ENCODE measurements at places on chromosomes 3 and 15.

GRCh38 chr3:32442766-32443165 lies 51.1 kb downstream of the CMTM7 start:
- DNase-seq, result peak; percentile 63

DNA sequence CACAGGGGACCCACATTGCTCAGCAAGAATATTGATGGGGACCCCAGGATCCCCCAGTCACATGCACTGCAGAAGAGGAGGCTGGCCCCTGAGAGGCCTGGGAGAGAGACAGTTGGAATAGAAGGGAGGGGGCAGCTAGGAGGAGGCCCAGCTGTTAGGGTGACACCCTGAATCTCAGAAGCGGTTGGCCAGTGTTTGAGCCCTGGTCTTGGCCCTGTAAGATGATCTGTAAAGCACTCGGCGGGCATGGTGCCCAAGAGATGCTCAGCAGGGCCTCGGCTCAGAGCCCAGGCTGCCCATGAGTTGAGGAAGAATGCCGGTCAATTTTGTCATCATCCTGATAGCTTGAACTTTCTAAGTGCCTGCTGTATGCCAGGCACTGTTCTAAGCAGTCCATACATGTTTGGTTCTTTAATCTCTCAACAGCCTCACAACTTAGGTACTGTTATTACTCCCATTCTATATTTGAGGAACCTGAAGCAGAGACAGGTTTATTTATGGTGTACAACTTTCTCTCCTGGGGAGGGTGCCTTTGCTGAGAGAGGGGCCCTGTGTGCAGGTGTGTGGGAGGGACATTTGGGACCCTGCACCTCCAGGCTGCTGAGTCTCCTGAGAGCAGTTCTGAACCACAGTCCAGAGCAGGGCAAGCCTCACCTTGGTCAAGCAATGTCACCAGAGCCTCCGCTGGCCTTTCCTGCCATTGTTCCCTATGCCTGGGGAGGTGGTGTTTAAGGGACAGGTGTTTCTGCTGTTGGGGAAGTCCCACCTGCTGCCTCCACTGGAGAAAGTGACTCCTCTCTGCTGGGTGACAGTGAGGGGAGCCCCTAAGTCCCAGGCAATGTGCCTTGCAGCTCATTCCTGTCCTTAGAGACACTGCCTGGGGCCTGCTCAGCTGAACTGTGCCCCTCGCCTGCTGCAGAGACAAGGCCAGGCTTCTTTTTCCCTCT lies 26.0 kb downstream of the SLC6A6 start:
- DNase-seq, result no peak

DNA sequence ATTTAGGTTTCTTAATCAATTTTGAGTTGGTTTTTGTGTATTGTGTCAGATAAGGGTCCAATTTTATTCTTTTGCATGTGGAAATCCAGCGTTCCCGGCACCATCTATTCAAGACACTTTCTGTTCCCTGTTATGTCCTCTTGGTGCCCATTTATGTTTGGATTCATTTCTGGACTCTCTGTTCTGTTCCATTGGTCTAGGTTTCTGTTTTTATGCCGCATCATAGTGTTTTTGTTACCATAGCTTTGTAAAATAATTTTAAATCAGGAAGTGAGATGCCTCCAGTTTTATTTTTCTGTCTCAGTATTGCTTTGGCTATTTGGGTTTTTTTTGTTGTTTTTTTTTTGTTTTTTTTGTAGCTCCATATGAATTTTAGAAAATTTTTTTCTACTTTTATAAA lies 97.1 kb downstream of the LRRC28 start:
- DNase-seq, result no peak

DNA sequence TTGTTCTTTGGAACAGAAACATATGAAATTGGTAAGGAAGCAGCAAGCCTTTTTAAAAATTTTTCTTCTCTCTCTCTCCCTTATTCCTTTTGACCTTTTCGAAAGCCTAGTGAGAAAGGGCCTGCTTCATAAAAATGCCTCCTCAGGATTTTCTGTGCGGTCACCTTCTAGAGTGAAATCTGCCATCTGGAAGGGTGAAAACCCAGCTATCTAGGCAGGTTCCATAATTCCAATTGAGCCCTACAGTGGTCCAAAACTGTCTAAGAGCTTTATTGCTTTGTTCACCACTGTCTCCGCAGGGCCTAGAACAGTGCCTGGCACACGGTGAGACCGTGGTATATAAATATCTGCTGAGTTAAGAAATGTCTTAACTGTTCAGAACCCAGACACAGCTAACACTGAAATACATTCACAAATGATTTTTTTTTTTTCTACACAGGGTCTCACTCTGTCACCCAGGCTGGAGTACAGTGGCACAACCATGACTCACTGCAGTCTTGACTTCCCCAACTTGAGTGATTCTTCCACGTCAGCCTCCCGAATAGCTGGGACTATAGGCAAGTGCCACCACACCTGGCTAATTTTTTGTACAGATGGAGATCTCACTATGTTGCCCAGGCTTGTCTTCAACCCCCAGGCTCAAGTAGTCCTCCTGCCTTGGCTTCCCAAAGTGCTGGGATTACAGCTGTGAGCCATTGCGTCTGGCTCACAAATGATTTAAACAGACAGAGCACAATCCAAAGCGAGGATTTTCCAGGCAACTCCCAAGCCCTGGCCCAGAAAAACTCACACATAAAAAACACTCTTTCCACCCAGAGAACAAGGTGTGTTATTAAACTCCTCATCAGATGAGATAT lies 64.4 kb downstream of the FRMD4B start:
- DNase-seq, result no peak

GRCh38 chr3:38348903-38349302 lies 2.3 kb downstream of the XYLB start:
- peak; percentile 73 for DNase-seq

All from iris pigment epithelial cell (primary cell).